ENCODE measurements at places on chromosomes 2 and 18.

DNA sequence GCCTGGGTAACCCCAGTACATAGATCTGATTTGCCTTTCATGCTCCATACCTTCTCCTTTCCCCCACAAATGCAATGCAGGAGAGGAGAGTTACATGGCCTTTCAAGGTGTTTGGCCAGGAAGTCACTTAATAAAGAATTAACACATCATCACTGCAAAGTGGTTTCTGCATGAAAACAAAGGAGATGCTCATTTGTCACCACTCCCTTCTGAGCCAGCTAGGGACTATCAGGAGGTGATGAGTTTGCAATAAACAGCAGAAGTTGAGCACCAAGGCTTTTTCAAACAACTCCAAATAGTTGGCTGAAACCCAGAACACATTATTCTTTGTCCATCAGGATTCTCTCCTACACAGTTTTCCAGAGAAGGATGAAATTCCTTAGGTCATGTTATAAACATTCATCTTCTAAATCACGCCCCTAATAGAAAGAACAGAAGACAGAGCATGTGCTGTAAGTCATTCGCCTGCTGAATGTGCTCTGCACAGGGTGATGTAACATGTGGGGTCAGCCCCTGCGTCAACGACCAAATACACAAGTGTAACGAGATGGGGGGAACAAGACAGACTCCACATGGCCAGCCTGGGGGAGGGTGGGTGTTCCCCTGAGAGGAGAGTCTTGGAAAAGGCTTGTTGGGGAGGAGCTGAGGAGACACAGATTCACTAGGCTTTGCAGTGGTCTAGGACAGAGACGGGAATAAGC is 87.3 kb upstream of the RMDN2 start:
- no peaks in the 10 kb centered on the region for H3K36me3 ChIP-seq
- peaks cover 10% of the 10 kb centered on the region for H3K27me3 ChIP-seq
- no peak overlapping the region for H3K27ac ChIP-seq
- H3K4me3 ChIP-seq, result no peak overlapping the region
- peaks cover 10% of the 10 kb centered on the region for H3K4me1 ChIP-seq

DNA sequence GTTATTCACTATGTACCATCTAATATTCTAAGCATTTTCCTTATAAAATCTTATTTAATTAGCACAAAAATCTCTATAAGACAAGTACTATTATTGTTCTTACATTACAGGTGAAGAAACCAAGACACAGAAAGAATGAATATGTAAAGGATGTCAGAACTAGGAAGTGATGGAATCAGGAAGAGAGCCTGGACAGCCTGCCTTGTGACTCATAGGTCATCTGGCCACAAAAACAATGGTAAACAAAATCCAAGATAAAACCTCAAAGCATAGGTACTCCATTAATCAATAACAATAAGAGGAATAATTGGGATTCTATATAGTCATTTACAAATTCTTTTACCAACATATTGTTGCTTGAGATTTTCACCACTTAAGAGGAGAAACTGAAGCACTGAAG is 505.4 kb upstream of the PIK3C3 start:
- H3K27me3 ChIP-seq, result no peaks in the 10 kb centered on the region
- DNase-seq, result no peak
- H3K4me1 ChIP-seq, result no peaks in the 10 kb centered on the region
- no peaks in the 10 kb centered on the region for H3K36me3 ChIP-seq

GRCh38 chr18:61085761-61086160 is 247.5 kb upstream of the CDH20 start:
- H3K27ac ChIP-seq, result no peak overlapping the region
- no peaks in the 10 kb centered on the region for H3K27me3 ChIP-seq
- no peaks in the 10 kb centered on the region for H3K36me3 ChIP-seq
- no peak overlapping the region for H3K4me3 ChIP-seq

- peaks cover 14% of the 10 kb centered on the region for H3K36me3 ChIP-seq
- H3K27ac ChIP-seq, result no peak overlapping the region
- H3K27me3 ChIP-seq, result peaks cover 3% of the 10 kb centered on the region
Observed at GRCh38 chr2:169526451-169526850, 16.9 kb downstream of the KLHL41 start.

DNA sequence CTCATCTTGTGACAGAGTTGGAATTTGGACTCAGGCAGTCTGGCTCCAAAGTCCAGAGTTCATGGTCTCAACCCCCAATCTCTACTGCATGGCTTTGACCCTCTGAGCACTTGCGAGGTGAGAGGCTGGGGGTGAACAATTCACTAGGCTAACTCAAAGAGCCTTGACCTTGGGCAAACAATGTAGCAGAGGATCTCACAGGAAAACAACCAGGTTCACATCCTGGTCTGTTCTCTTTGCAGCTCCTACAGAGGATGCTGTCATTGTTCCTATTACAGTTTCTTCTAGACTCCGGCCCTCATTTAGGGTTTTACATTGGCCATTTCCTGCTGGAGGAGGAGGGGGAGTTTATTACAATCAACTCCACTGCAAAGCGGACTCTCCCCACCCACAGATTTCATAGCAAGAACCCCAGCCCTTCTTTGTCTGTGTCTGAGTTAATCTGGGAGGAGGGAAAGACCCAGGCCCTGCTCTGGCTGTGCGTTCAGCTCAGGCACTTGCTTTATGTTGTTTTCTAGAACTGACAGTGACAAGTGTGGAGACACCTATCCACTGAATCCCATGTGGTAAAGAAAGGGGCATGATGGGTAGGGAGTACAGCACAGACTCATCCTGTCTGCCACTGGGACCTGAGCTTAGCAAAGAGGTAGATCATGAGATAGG is 101.6 kb downstream of the LBH start:
- no peak overlapping the region for H3K4me3 ChIP-seq
- H3K4me1 ChIP-seq, result peaks cover 33% of the 10 kb centered on the region
- no peaks in the 10 kb centered on the region for H3K36me3 ChIP-seq
- no peak overlapping the region for H3K27ac ChIP-seq
- H3K27me3 ChIP-seq, result peaks cover 5% of the 10 kb centered on the region
- no peak for DNase-seq

GRCh38 chr2:100178085-100178788 is 35.8 kb upstream of the AFF3 start:
- H3K27me3 ChIP-seq, result peaks cover 15% of the 10 kb centered on the region
- no peaks in the 10 kb centered on the region for H3K36me3 ChIP-seq
- DNase-seq, result peak; percentile 30
- H3K4me3 ChIP-seq, result no peak overlapping the region
- peaks cover 47% of the 10 kb centered on the region for H3K4me1 ChIP-seq
- H3K27ac ChIP-seq, result no peak overlapping the region

DNA sequence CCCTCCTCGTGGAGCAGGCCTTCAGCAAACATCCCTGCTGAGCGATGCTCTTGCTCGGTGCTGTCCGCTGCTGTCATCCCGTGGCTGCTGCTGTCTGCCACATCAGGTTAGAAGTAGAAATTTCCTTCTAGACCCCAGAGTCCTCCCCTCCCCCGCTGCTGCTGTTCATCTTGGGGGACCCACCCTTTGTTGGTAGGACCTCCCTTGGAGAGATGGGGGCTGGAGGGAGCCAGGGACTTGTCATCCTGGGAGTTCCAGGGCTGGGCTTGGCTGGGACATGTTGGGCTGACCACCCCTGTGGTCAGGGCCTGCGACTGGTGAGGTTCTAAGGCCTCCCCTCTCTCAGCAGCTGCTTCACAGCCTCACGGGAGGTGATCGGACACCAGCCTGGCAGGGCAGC is 122.4 kb downstream of the PRKCE start:
- no peaks in the 10 kb centered on the region for H3K36me3 ChIP-seq
- no peak overlapping the region for H3K27ac ChIP-seq

Data from nephron progenitor cell (in vitro differentiated cells).